Right atrium auricular region (tissue), 2 donors: ENCODE measurements at places on chromosomes 7 and 10.

- DNase-seq = no peak
Measured at GRCh38 chr10:43214071-43214955, 52.6 kb downstream of the RASGEF1A start.

- no peak for DNase-seq
Measured at GRCh38 chr10:33087152-33087551, 129.1 kb upstream of the ITGB1 start.

- no peak for DNase-seq
Measured at GRCh38 chr10:101028446-101029337, 2.2 kb downstream of the PDZD7 start.

GRCh38 chr10:70605161-70605560 is 2.6 kb upstream of the PRF1 start:
- no peak for DNase-seq

- no peak for DNase-seq
Measured at GRCh38 chr7:127813991-127814541, 162.1 kb downstream of the SND1 start.

- no peak for DNase-seq
Measured at GRCh38 chr7:13989949-13990305, 461 bp upstream of the ETV1 start.

DNA sequence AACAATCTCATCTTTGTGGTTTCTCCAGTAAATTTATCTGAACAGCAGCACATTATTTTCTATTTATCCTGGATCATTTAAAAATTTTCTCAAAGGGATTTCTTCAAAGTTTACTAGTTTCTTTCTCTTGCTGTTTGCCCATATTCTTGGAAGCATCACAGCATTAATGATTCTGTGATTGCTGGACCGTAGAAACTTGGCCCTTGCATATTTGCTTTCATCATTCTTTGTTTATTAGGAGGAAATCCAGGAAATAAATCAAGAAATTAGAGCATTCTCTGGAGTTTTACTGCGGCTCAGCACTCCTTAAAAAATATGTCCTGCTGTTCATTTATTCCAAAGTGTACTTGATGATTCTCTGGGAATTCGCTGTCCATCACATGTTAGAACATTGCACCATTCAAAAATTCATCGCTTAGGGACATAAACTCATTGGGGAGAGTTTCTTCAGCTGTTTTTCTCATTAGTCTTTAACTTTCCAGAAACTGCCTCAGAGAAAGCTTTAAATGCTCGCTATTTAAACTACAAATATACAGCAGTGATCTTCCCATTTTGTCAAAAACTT is 264.0 kb upstream of the CDC14C start:
- DNase-seq = no peak

DNA sequence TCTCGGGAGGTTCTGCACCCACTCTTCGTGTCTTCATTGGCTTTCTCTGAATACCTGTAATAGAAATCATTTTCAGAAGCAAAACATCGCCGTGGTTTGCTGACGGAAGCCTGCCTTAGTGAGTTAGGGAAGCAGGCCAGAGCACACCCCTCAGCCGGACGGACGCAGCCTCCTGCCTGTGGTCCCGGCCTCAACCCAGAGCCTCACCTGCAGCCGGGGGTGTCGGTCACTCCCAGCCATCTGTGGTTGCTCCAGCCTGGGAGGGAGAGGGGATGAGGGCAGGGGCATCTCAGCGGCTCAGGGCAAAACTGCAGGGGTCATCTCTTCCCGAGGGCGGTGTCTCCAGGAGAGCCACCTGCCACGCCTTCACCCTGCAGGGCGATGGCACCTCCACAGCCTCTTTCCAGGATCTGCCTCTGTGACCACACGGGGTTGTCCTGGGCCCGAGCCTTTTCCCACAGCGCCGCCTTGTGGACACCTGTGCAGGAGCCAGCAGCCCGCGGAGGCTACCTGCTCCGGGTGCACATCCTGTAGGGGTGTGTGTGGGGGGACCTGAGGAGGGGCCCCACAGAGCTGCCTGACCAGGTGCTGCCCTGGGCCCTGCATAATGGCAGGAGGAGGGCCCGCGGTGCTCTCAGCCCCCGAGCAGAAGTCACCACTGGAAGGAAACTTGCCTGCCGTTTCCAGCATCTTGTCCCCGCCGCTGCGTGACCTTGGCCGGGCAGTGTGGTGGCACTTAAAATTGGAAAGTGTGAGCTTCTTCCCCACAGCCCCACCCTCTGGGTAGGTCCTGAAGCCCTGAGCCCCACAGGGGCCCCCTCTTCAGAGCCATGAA is 21.6 kb upstream of the AP5Z1 start:
- peak; percentile 73 for DNase-seq

GRCh38 chr10:74502963-74503608 is 323.3 kb upstream of the KAT6B start:
- no peak for DNase-seq

DNA sequence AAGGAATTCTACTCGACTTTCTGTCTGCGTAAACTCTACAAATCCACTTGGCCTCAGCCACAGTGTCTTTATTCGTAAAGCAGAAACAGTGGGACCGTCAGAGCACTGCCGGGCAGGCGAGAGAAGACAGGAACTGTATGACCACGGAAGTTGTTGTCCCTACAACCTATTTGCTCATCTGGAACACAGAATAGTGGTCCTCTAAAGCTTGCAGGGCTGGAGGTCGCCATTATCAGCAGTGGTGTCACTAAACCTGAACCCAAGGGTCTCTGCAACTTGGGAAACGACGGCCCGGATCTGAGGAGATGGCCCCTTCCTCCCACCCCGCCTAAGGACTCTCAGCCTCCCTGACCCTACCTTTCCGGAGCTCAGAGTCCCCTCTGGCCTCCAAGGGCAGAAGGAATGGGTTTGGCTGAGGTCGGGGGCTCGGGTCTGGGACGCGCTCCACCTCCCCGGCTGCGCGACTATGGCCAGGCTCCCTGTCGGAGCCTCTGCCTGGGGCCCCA is 442 bp downstream of the STYXL1 start:
- no peak for DNase-seq

DNA sequence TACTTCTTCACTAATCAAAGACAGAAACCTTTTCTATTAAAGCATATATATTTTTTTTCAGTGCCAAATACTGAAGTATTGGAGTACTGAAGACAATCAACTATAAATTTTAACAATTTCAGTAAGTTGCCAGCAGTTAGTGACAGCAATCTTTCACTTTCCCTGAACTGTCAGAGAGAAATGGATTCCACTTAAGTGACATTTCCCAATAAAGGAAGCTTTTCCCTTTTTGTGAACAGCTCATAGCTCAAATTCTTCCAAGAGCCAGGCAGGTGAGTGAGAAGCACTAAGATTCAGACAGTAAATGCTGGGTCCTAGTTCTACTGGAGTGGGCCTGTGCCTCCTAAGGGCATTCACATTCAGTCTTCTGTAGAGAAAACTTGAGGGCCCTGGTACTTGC is 142.0 kb downstream of the SRPK2 start:
- no peak for DNase-seq

GRCh38 chr10:43064331-43065075 is 12.4 kb upstream of the RET start:
- no peak for DNase-seq

GRCh38 chr10:93059975-93060886 is at the start of gene CYP26C1:
CYP26C1 (plus strand) TSS chr10:93060798; CDS start chr10:93061264, 466 bp downstream.
- DNase-seq = no peak

GRCh38 chr10:74929197-74929596 is 102.8 kb downstream of the KAT6B start:
- DNase-seq = no peak

DNA sequence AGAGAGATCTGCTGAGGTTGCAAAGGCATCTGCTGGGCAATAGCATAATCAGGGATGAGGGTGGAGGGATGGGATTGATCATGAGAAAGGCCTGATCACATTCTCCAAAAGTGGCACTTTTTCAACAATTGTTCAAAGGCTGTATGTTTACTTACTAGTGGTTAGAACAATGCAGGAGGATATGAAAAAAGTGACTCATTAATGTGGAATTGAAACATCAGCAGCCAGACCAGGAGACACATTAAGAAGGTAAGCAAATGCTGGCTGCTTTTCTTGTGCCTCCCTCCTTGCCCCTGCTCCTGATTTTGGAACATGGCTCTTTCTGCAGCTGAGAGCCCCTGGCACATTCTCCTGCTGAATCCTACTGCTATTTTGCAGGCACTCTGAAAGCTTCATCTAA is 63.5 kb downstream of the FAM204A start:
- DNase-seq = no peak

GRCh38 chr10:24104895-24105294 is 104.0 kb upstream of the KIAA1217 start:
- DNase-seq = no peak

GRCh38 chr7:116574025-116574822 is 49.4 kb downstream of the CAV1 start:
- no peak for DNase-seq

GRCh38 chr10:52836816-52837215 is 64.2 kb upstream of the MBL2 start:
- no peak for DNase-seq

DNA sequence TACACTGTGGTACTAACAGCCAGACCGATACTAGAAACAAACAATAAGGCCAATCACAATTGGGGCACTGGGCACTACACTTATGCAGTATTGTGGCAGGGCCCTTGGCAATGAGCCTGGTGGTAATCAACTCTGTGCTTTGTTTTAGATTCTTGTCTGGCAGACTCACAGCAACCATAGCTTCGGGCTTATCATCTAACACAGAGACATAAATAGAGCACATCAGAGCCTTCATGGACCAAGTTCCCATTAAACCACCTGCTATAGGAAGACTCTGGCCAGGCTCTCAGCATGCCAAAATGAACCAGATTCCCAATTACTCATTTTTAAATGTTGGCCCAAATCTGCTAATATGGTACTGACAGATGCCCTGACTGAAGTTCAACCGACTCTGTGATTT is 218.6 kb downstream of the DGKI start:
- DNase-seq = no peak

- no peak for DNase-seq
Measured at GRCh38 chr7:13097499-13097898, 410.1 kb downstream of the ARL4A start.

GRCh38 chr10:62870866-62871265 is 54.7 kb upstream of the EGR2 start:
- no peak for DNase-seq

DNA sequence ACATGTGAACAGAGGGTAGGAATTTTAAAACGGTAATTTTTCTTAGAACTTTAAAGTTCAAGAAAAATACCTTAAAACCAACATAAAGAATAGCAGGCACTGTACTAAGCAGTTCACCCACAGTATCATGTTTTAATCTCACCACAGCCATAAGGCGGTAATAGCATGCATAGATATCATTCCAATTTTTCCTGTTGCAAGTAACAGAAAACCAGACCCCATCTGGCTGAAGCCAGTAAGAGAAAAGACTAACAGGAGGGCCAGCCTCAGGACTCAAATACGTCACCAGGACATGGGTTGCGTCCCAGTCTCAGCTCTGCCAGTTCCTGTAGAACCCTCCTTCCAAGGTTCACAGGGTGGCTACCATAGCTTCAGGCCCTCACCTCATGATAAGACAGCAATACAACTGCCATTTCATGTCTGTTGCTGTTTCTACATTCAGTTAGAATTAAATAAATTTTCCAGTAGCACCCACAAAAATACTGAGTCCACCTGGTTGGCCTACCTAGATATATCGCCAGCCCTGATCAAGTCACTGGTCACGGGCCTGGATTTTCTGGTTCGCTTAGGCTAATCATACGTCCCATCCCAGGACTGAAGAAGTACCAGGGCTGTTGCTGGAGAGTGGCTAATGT is 2.0 kb upstream of the RNF32 start:
- no peak for DNase-seq

GRCh38 chr7:54992871-54993475 is 25.8 kb upstream of the EGFR start:
- no peak for DNase-seq

DNA sequence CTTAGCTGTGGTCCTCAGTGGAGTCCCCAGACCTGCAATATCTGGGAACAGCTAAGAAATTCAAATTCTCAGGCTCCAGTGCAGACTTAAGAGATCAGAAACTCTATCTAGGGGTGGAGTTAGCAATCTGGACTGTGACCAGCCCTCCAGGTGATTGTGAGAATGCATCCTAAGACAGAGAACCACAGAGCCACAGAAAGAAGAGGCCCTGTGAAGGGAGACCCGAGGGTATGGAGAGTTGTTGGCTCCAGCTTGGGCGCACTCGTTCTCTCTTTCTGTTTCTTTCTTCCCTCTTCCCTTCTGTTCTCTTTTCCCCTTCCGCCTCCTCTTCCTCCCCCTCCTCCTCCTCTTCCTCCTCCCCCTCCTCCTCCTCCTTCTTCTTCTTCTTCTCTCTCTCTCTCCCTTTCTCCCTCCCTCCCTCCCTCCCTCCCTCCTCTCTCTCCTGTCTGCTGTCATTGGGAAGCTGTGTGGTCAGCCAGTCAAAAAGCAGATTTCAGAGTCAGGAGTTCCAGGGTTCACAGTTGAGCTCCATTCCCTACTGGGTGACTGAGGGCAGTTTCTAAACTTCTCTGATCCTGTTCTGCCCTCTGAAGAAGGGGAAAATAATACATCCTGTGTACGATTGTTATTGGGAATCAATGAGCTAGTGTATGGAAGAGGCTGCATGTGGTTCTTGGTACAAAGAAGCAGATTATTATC is 62.1 kb upstream of the STEAP1B start:
- DNase-seq = peak; percentile 54

GRCh38 chr10:132808383-132809231 is 22.7 kb upstream of the NKX6-2 start:
- DNase-seq = no peak

DNA sequence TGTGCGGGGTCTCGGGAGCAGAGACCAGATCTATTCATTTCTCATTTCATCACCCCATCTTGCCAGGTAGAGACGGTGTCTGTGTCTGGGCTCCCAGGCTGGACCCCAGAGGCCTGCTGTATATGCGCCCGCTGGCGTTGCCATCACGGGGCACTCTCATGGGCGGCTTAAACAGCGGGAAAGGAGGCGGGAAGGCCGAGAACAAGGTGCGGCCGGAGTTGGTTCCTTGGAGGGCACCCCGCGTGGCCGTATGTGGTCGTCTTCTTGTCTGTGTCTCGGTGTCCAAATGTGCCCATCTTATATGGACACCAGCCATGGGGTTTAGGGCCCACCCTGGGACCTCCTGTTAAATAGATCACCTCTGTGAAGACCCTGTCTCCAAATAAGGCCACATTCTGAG is 2.1 kb upstream of the CFAP46 start:
- no peak for DNase-seq

GRCh38 chr10:47184273-47184672 is 115.7 kb upstream of the GDF10 start:
- no peak for DNase-seq
